ENCODE measurements at places on chromosomes 11 and 22.

- DNase-seq: no peak
Measured at GRCh38 chr22:32916025-32916424, 114.5 kb downstream of the TIMP3 start.

DNA sequence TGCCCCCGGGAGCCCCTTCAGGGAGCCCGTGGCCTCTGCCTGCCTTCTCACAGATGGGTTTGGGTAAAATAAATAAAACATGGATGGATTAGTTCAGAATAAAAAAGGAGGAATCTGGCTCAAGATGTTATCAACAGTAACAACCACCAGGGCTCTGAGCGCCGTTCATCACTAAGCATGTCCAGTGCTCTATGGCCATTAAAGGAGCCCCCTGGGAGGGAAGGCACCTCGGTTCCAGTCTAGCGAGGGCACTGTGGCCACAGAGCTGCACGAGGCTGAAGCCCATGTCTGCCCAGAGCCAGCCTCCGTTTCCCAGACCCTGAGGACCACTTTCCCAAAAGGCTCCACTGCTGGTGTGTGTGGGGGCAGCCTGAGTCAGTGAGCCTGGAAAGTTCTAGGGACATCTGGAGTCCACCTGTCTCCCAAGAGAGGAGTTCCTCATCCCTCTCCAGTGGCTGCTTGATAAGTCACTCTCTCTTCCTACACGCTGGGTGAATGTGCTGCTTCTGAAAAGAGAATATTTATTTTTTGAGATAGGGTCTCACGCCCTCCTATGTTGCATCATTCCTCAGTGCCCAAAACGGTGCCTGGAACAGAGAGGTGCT lies 614.6 kb downstream of the TBC1D22A start:
- DNase-seq: no peak

DNA sequence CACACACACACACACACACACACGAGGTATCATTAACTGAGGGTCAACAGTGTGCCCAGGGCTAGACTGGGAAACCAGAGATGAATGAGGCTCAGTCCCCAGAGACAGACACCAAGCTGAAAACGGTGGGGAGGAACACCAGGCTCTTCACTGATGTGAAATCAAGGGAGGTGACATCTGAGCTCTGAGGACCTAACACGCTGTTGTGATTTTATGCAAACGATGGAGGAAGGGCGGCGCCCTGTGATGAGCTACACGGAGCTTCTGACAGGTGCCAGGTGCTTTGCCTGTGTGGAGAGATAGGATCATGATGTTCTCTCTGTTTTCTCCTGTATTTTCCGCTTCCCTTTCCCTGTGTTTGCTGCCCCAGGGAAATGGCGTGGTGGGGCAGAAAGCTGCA lies 6.5 kb upstream of the CYB5R3 start:
- DNase-seq: no peak

DNA sequence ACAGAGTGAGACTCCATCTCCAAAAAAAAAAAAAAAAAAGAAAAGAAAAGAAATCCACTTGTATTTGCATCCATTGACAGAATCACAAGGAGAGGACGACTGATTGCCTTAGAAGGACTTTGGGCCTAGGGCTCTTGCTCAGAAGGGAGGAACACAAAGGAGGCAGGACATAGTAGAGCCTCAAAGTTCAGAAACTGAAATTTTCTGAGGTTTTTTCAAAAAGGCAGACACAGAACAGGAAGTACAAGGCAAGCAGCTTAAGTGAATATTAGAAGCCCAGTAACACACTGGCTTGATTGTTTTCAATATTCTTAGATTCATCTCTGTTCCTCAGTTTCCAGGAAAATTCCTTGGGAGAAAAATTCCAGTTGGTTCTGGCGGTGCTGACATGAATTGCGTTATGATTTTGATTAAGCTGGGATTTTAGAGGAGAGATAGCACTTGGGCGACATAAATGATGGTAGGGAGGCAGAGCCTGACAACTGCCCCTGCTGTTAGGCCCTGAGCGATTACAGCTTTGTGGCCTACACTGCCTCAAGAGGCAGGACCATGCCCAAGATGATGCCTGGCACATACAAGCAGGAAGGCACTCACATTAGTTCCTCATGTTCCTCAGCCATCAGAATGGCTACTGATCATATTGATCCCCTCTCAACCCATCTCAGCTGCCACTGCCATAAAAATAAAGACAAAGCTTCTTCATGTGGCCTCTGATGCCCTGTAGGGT lies 15.3 kb downstream of the CLPB start:
- DNase-seq: peak; percentile 17

GRCh38 chr11:114614127-114614720 lies 18.6 kb upstream of the NXPE4 start:
- no peak for DNase-seq

GRCh38 chr11:60910711-60911380 lies 3.1 kb upstream of the TMEM109 start:
- DNase-seq: no peak

GRCh38 chr22:19990188-19990587 lies 26.4 kb downstream of the ARVCF start:
- DNase-seq: no peak

DNA sequence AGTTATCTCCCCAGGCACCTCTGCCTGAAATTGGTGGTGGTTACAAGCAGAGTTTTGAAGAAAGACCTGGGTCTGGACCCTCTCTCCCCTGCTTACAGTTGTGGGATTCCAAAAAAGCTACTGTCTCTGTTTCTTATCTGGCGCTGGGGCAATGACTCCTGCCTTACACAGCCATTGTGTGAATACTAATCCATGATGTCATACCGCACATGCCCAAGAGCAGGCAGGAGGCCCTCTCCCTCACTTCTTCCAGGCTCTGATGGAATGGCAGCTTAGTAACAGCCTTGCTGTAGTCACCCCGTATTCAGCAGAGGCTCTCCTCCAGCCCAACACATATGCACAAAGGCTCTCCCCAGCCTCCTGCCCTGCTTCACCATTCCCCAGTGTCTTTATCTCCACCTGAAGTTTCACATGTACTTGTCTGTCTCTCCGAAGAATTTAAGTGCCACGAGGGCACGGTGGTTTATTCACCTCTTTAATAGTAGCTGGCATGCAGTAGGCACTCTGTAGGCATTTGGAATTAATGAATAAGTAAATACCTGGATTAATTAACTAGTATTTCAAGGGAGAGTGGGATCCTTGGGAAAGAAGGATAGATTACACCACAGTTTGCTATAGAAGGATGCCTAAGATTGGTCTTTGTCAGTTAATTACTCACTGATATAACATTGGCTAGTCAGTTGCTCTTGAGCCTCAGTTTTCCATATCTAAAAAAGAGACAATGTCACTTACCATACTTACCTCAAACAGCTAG lies 165.6 kb downstream of the ETS1 start:
- DNase-seq: no peak

- DNase-seq: no peak
Measured at GRCh38 chr22:37639070-37639760, at the start of gene SH3BP1. Gene SH3BP1 (plus strand): TSS chr22:37639669. CDS start chr22:37639788, 119 bp downstream.

GRCh38 chr11:68999093-68999747 lies 13.8 kb downstream of the MRGPRF start:
- peak; percentile 62 for DNase-seq

- peak; percentile 61 for DNase-seq
Measured at GRCh38 chr11:69356703-69357457, 62.9 kb downstream of the MYEOV start.

DNA sequence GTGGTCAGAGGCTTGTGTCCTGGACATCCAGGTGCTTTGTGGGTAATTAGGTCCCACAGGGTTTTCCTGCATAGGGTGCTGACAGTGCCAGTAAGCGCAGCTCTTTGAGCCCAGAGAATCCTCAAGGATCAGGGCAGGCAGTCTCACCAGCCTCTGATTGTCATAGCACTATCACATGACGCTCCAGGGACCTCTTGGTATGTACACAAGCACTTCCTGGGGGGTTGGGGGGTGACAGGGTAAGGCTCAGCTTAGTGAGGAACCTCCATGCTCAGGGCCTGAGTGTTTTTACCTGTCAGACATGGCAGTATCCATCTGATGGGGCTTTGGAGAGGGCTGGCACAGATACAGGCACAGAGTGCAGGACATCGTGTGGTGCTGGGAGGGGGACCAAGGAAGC lies 27.9 kb upstream of the SUSD2 start:
- DNase-seq: no peak

DNA sequence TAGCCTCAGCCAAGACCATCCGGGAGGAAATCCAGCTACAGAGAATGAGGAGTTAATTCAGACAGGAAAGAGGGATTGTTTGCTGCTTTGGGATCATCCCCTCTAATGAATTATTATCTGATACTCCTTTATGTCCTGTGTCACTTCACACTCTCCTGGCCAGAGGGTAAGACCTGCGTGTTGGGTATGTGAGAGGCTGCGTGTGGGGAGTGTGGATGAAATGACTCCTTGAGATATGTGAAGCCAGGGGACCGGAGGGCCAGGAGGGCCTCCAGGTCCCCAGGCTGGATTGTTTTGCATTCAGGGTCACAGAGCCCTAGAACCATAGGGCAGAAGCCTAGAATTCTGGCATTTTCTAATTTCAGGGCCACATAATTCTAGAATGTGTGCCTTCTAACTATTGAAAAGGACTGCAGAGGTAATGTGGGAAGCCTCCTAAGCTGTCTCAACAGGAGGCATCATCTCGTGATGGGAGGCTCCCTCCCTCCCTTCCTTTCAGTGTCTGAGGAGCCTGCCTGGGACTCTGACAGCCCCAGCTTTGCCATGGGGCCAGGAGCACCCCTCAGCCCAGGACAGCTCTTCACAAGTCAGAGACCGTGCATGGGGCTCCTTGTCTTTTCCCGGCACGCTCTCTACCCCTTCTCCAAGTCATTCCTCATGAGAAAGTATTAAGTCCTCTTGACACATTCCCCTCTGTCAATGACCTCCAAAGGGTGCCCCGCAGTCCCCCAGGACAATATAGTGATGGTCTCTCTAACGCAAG lies 3.7 kb downstream of the TPBGL start:
- DNase-seq: no peak

- no peak for DNase-seq
Measured at GRCh38 chr11:47686151-47686550, 29.0 kb downstream of the AGBL2 start.

DNA sequence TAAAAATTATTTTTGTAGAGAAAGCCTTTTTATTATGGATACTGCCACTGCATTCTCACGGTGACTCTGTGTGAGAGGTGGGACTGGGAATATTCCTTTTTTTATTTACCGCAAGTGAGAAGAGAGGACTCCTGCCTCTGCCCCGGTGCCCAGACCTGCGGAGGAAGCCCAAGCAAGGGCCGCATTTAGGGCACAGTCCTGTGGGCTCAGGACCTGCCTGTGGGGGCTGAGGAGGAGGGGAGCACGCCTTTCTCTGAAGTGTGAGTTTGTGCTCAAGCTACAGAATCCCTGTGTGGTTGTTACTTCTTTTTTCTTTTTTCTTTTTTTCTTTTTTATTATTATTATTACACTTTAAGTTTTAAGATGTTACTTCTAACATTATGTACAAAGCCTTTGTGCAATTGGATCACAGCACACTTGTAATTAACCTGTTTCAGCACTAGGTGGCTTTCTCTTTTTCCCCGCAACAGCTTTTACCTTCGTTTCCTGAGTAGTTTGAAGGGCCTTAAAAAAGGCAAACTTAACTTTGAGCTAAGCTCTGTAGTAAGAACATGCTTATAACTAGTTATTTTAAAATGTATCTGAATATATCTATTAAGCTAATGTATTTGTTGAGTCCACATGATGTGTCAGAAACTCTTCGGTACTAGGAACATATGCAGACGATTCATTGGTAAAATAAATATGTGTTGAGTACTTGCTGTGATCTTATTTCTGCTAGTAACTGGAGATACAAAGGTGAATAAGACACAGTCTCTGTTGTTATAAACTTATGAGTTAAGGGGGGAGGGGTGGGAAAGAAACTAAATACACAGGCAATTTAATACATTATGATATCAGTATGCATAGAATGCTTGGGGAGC lies 18.3 kb downstream of the AMOTL1 start:
- no peak for DNase-seq

DNA sequence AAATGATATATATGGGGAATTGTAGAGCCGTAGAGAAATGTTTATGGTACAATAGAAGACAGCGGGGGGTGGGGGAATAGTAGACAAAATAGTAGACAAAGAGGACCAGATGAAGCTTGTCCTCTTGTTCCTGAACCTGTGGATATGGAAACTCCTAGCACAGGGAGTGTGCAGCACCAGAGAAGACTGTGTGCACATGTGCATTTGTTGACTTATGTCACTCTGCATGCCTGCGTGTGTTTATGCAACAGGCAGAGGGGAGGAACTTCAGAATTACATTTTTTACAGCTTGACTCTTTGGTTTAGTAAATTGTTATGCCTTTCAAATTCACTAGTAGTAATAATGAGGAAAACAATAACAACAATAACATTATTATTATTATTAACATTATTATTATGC lies 36.0 kb downstream of the TENM4 start:
- DNase-seq: no peak

GRCh38 chr11:3008746-3009336 lies 16.7 kb upstream of the NAP1L4 start:
- no peak for DNase-seq

DNA sequence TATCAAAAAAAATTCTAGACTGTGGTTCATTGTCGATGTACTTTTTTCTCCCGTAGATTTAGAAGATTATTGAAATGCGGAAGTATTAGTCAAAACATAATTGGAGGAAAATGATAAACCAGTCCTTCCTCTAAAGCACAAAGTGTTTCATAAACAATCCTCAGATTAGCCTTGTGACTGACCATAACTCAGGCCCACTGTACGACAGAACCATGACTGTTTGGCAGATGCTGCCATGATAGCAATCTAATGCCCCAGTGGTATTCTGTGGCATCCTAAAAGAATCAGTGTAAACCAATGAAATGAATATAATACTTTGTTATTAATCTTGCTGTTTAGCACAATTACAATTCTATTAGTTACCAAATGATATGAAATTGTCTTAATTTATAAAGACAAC lies 127.0 kb upstream of the CTSC start:
- no peak for DNase-seq

- no peak for DNase-seq
Measured at GRCh38 chr11:78161962-78162371, 22.5 kb upstream of the ALG8 start.

- no peak for DNase-seq
Measured at GRCh38 chr11:63586451-63587166, 23.4 kb upstream of the PLAAT2 start.

DNA sequence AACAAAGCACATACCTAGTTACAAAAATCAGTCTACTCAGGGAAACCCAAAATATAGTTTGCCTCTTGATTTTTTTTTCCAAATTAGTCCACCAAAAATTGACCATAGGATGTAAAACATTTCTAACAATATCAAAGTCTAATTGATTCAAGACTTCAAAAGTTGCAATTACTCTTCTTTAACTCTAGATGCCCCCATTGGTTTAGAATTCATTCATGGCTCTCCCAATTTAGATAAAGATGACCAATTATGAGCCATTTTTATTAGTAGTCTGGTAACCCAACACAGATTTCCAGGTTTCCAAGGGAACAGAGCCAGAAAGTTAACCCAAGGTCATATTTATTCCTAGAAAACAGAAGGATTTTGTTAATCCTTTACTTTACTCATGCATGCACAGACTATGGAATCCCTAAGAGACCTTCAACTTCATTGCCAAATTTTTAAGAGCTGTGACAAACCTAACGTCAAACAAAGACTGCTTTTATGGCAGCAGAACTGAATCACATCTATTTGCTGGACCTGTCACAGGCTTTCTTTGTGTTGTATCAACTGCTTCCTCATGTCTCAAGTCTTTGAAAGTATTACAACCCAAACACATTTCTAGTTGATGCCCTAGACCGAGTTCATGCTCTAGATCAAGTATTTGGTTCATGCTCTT lies 55.3 kb downstream of the C22orf42 start:
- DNase-seq: no peak

All from coronary artery (tissue), 2 donors.